Stimulated activated CD8-positive, alpha-beta memory T cell treated with anti-CD3 and anti-CD28 coated beads, Interleukin-7, amount 100 ng/mL, for 1 hour (primary cell): ENCODE measurements at places on chromosomes 3 and 15.

GRCh38 chr3:128585189-128585588, 65.4 kb downstream of the RPN1 start:
- DNase-seq, result no peak

DNA sequence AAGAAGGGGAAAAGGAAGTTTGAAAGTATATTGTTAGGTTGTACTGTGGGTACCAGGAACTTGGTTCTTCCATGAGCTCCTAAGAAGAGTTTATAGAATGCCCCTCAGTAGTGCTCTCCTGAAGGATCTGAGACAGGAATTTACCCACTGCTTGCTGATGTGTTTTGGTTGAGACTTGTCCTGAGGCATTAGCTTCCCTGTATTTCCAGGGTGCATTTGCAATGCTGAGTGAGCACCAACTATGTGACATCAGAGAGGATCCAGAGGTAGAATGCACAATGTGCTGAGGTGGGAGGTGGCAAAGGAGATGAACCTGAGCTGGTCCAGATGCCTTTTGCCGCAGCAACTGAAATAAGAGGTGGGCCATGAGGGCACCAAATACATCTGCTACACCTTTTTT, 64.3 kb upstream of the LRRC3B start:
- no peak for DNase-seq

DNA sequence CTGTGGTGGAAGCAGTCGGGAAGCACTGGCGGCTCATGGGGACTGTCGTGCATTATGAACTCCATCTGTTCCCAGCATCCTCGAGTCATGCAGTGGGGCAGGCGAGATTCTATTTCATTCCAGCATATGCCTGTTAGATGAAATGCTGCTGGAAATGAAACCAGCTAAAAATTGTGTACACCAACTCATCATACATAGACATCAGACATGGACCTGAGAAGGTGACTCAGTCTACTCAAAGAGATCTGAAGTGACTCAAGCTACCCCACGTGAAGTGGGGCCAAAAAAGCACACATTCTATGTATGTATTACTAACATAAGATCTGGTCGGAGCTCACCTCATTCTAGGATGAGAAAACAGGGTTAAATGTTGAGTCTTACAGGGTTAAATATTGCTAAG, 47.5 kb upstream of the FAM98B start:
- DNase-seq, result no peak

GRCh38 chr15:62150445-62150844, 14.6 kb downstream of the C2CD4B start:
- no peak for DNase-seq
